Forelimb muscle (tissue), 1 donor: ENCODE measurements at places on chromosomes 2 and 18.

- DNase-seq = no peak
Measured at GRCh38 chr18:22283397-22283796, 114.0 kb downstream of the GATA6 start.

- DNase-seq = no peak
Measured at GRCh38 chr18:74514860-74515495, 18.8 kb downstream of the CNDP2 start.

- no peak for DNase-seq
Measured at GRCh38 chr2:45119855-45120254, 110.6 kb upstream of the SIX2 start.

- no peak for DNase-seq
Measured at GRCh38 chr2:95297639-95298395, 670 bp downstream of the KCNIP3 start.

DNA sequence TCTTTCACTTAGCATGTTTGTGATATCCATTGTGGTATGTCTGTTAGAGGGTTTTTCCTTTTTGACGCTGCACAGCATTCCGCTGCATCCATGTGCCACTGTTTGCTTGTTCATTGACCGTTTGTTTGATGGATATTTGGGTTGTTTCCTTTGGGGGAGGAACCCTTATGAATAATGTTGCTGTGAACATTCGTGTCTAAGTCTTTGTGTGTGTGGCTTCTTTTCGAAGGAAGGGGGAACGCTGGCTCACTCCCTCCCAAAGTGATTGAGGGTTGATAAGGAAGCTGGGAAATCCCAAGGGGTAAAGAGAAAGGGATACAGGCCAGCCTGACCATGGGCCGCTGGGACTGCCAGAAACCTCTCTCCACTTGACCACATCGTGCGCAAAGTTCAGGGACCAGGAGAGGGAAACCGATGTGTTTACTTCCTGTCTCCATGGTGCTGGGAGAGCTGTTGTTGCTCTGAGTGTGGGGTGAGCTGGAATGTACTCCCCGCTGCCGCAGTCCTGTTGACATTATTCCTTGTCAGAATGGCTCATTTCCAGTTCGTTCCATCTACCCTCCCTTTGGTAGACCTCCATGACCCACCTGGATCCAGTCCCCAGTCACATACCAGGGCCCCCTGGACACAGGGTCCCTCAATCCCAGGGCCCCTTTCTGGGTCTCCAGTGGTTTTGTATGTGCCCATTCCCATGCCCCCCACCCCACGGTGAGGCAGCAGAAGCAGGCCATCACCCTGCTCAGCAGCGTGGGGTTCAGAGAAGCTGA is 39.6 kb downstream of the HS1BP3 start:
- DNase-seq = peak; percentile 87

GRCh38 chr2:221410487-221410886 is 161.6 kb downstream of the EPHA4 start:
- no peak for DNase-seq

GRCh38 chr2:207558079-207558491 is 28.3 kb downstream of the CREB1 start:
- DNase-seq = no peak

- DNase-seq = no peak
Measured at GRCh38 chr18:25019086-25019860, 332.7 kb downstream of the ZNF521 start.

- peak; percentile 60 for DNase-seq
Measured at GRCh38 chr2:239249776-239250175, 151.0 kb downstream of the HDAC4 start.

- DNase-seq = no peak
Measured at GRCh38 chr2:5530011-5530696, 162.0 kb upstream of the SOX11 start.

DNA sequence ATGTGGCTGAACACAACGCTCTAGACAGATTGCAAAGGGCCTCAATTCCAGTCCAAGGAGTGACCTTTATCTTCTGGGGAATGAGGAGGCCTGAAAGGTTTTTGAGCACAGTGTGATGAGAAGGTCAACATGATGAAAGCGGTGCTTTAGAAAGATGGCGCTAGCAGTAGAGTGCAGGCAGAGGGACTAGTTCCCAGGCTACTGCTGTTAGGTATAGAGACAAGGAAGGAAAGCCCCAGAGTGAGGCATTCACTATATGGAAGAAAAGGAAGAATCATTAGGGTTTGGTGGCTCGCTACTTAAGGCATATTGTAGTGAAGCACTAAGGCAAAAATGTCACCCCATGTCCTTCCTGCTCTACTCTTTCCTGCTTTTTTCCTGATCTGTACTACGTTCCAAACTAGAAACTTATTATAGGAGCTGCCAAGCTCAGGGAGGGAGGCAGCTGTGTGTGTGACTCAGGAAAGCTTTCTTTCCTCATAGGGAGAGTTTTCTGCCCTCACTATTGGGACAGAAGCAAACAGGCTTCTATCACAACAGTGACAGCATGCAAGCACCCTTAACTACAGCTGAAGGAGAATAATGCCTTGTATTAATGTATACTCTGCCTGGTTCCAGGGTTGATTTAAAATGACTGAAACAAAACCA is 160.8 kb upstream of the CAVIN2 start:
- DNase-seq = no peak

DNA sequence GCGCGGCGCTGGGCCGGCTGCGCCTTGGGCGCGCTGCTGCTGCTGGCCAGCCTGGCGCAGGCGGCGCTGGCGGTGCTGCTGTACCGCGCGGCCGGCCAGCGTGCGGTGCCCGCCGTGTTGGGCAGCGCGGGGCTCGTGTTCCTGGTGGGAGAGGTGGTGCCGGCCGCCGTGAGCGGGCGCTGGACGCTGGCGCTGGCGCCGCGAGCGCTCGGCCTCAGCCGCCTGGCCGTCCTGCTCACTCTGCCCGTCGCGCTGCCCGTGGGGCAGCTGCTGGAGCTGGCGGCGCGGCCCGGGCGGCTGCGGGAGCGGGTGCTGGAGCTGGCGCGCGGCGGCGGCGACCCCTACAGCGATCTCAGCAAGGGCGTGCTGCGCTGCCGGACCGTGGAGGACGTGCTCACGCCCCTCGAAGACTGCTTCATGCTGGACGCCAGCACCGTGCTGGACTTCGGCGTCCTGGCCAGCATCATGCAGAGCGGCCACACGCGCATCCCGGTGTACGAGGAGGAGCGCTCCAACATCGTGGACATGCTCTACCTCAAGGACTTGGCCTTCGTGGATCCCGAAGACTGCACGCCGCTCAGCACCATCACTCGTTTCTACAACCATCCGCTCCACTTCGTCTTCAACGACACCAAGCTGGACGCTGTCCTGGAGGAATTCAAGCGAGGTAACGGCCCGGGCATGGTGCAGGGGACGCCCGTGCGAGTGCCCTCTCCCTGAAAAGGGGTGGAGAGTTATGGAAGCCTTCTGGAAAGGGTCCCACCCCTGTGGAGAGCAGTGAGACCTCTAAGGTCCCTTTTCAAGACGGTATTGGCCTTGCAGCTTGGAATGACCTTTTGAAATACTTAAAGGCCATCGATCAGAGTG is 1.0 kb downstream of the CNNM3 start:
- no peak for DNase-seq

DNA sequence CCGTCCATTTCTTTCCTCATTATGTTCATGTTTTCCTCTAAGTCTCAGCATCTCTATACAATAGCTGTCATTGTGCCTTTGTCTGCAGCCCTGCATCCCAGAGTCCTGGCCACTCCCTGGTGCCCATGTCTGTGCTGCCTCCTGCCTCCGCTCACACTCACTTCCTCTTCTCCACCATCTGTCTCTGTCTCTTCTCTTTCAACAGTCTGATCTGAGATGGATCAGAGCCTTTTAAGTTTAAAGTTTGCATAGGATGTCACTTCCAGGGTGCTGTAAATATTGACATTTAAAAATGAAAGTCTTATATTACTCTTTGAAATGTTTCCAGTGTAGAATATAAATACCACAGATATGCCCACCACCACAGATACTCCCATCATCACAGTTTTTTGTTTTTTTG is 42.7 kb downstream of the UBE2F start:
- no peak for DNase-seq

DNA sequence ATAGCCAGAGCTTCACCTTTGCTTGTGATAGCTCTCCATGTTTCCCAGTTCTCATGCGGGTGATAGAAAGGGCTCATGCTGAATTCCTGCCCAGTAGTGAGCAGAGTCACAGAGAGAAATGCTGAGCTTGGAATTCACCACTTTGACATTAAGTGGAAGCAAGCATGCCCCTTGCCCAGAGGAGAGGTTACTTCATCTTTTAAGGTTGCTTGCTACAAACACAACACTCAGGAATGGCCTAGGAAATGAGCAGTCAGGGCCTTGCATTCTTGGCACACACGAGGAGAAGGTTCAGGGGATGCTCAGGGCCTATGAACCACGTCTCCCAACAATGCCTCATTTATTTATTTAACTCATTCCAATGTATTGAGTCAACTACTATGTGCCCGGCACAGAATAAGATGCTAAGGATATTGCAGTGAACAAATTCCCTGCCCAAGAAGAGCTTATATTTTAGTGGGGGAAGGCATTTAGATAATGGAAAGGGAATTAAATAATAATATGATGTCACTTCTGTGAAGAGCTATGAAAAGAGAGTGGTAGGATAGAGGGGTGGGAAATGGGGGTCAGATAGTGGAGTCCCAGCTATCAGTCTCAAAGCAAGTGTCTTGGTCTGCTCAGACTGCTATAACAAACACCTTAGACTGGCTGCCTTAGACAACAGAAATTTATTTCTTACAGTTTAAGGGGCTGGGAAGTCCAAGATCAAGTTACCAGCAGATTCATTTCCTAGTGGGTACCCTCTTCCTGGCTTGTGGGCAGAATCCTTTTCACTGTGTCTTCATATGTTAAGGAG is 42.1 kb downstream of the DDX18 start:
- no peak for DNase-seq

GRCh38 chr2:41709702-41710599 is 337.9 kb upstream of the PKDCC start:
- no peak for DNase-seq

DNA sequence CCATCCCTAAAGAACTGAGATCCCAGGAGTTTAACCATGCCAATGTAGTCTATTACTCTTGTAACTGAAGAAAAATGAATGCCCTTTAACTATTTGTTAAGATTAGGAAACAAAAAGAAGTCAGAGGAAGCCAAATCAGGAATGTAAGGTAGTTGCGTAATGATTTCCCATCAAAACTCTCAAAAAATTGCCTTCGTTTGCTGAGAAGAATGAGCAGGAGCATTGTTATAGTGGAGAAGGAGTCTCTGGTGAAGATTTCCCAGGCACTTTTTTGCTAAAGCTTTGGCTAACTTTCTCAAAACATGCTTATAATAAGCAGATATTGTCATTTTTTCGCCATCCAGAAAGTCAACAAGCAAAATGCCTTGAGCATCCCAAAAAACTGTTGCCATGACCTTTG is 224.0 kb upstream of the SIX2 start:
- DNase-seq = no peak

GRCh38 chr18:22367303-22367702 is 50.4 kb downstream of the CTAGE1 start:
- DNase-seq = no peak

GRCh38 chr2:71927757-71928715 is 219.6 kb downstream of the CYP26B1 start:
- no peak for DNase-seq

GRCh38 chr2:158184556-158185343 is 83.1 kb downstream of the UPP2 start:
- DNase-seq = no peak

- peak; percentile 70 for DNase-seq
Measured at GRCh38 chr18:13452388-13452811, 233.8 kb downstream of the LDLRAD4 start.

GRCh38 chr2:144875290-144875969 is 355.5 kb upstream of the ZEB2 start:
- no peak for DNase-seq

- DNase-seq = no peak
Measured at GRCh38 chr2:11710210-11710609, 36.2 kb upstream of the LPIN1 start.

- DNase-seq = no peak
Measured at GRCh38 chr2:217853301-217853881, 149.4 kb downstream of the TNS1 start.

DNA sequence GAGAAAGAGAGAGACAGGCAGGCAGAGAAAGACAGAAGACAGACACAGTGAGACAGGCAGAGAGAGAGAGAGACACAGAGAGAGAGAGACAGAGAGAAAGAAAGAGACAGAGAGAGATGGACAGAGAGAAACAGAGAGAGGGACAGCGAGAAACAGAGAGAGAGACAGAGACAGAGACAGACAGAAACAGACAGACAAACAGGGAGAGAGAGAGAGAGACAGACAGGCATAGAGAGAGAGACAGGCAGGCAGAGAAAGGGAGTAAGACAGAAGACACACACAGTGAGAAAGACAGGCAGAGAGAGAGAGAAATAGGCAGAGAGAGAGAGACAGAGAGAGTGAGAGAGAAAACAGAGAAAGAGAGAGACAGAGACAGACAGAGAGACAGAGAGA is 105.3 kb upstream of the ANKRD30BL start:
- DNase-seq = no peak

DNA sequence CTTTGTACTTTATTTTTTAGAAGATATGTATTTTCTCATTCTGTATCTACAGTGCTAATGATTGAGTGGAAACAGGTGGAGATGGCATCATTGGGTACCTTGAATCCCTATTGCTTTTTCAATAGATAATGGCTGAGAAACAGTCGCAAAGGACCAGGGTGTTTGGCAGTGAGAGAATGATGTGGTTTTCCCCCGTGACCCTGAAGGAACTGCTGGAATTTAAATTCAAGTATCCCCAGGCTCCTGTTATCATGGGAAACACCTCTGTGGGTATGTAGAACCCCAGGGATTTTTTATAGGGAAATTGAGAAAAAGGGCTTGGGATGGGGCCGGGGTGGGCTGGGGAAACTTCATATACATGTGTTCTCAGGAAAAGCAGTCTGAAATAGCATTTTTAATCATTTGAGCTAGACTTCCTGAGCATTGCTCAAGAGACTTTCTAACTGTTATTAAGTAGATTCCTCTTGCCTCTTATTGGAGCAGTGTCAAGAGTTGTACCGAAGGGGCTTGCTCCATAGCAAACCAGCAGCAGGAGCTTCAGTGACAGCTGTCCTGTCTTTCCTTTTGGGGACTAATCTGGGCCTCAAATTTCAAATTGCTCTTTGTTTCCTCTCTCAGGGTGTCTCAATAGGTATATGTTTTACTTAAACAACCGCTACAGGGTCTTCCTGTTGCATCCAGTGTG is 18.9 kb downstream of the AOX1 start:
- no peak for DNase-seq

DNA sequence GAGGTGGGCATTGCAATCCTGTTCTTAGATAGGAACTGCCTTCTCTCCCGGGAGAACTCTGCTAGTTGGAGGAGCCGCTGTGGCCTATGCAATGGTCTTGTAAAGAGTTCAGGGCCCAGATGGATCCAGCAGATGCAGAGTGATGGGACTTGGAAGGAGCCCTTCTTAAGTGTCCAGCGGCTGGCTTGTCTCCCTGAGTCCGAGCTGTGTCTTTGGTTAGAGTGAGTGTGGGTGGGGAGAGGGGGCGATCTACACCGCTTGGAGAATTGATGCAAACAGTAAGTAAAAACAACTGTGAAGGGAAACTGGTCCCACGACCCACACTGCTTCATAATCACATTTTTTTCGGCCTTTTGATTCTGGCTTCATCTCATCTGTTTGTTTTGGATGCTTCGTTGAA is 89.8 kb upstream of the CYRIA start:
- DNase-seq = peak; percentile 52

GRCh38 chr2:220654322-220654721 is 917.8 kb downstream of the EPHA4 start:
- no peak for DNase-seq
